HCT116 (cell line): ENCODE measurements at places on chromosomes 2 and 18. TPM values are rescaled to one million over a fixed set of nuclear protein-coding genes. Genes with fewer than 3 reads are reported as not detected.
A peak's percentile ranks its signal among the peaks of the same experiment; 100 is the strongest.

DNA sequence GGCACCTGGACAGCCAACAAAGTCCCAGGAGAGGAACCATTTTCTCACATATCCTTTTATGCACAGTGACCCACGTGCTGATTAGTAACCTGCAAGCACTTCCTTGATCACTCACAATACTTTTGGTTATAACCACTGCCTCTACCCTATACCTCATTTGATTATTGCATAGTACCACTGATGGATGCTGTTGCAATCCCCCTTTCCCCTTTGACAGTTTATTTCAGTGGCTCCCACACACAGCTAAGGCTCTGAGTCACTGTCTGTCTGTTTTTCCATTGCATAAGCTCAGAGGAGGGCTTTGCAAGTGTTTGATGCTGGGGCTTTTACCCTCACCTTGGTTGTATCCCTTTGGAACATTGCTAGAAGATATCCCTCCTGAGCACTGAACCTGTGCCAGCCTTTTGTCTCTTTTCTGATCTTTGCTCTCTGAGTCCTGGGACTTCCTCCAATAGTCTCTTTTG lies 101.7 kb upstream of the RBBP8 start:
- H3K27ac ChIP-seq = peak overlapping the region; percentile 9; the same call in 1 of the 2 replicates
- H3K4me3 ChIP-seq = no peak overlapping the region

The ATP6V1C2 gene
- 2.0 TPM for total RNA-seq

The DTNA gene
- 9.6 TPM for total RNA-seq

- no peak overlapping the region for H3K4me3 ChIP-seq
- H3K4me1 ChIP-seq = no peaks in the 10 kb centered on the region
- no peak for DNase-seq
- no peaks in the 10 kb centered on the region for H3K27me3 ChIP-seq
- H3K36me3 ChIP-seq = no peaks in the 10 kb centered on the region
Observed at GRCh38 chr18:48356909-48357631, 52.1 kb downstream of the ZBTB7C start.

The COX7A2L gene
- 104 TPM for total RNA-seq

DNA sequence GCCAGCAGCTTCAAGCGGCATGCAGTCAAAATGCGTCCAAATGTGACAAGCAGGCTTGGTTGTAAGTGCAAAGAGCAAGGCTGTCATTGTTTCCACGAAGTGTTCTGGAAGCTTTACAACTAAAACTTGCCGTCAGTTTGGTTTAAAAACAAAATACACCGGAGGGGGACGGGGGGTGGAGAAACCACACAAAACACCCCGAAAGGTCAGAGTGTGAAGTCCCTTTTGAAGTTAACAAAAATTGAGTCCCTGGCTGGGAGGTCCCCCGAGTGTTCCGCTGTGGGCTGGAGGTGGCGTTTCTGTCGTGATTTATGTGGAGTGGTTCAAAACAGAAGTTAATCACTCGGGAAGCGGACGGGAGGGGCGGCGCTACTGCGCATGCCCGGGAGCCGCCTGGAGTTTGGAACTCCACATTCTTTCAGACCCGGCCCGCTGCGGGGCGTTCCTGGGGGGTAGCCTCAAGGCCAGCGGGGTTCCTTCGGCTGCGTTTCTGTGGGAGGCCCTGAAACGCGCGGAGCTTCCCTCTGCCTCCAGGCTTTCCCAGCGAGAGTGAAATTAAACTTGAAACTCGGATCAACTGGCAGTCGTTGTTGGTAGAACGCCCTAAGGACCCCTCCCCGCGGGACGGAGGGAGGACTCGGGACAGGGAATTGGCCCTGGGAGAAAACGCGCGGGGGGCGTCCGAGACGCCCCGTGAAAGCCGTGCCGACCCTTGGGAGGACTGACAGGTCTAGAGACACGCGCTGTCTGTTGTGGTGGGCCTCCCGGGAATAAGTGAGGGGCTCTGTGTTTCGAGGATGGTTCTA lies 1.4 kb downstream of the TGIF1 start:
- DNase-seq = no peak
- H3K4me1 ChIP-seq = peaks cover 62% of the 10 kb centered on the region
- H3K36me3 ChIP-seq = peaks cover 38% of the 10 kb centered on the region
- no peaks in the 10 kb centered on the region for H3K27me3 ChIP-seq
- peak overlapping the region; percentile 78 for H3K4me3 ChIP-seq
- peak overlapping the region; percentile 90 for H3K27ac ChIP-seq

GRCh38 chr2:46344706-46345105 lies 47.5 kb downstream of the EPAS1 start:
- H3K36me3 ChIP-seq = no peaks in the 10 kb centered on the region
- no peaks in the 10 kb centered on the region for H3K27me3 ChIP-seq
- no peak overlapping the region for H3K4me3 ChIP-seq
- DNase-seq = no peak
- H3K4me1 ChIP-seq = no peaks in the 10 kb centered on the region

The PLEKHA3 gene
- total RNA-seq = 26.8 TPM
